ENCODE measurements at places on chromosomes 3 and 15.

DNA sequence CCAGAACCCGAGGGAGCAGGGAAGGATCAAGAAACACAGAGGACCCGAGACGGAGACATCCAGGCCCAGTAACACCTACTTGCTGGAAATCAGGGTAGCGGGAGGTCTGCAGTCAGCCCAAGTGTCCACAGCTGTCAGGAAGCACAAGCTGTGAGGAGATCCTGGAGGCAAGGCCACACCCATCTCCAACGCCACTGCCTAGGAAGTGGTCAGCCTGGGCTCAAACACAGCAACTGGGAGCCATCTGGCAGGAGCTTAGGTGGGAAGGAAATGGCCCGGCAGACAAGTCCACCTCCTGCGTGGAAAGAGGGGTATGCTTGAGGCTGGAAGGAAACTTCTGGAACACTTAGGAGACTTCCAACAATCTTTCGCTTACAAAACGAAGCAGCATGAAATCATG is 407.1 kb downstream of the VPS13C start:
- DNase-seq = no peak

GRCh38 chr3:186931532-186932280 is 1.4 kb downstream of the ST6GAL1 start:
- DNase-seq = peak; percentile 83

- DNase-seq = no peak
These were observed 462.0 kb upstream of the ATP11B start for GRCh38 chr3:182331341-182331740.

GRCh38 chr3:57221883-57222282 is 5.6 kb upstream of the APPL1 start:
- DNase-seq = no peak

- no peak for DNase-seq
These were observed 118.3 kb downstream of the FNDC3B start for GRCh38 chr3:172157564-172158258.

DNA sequence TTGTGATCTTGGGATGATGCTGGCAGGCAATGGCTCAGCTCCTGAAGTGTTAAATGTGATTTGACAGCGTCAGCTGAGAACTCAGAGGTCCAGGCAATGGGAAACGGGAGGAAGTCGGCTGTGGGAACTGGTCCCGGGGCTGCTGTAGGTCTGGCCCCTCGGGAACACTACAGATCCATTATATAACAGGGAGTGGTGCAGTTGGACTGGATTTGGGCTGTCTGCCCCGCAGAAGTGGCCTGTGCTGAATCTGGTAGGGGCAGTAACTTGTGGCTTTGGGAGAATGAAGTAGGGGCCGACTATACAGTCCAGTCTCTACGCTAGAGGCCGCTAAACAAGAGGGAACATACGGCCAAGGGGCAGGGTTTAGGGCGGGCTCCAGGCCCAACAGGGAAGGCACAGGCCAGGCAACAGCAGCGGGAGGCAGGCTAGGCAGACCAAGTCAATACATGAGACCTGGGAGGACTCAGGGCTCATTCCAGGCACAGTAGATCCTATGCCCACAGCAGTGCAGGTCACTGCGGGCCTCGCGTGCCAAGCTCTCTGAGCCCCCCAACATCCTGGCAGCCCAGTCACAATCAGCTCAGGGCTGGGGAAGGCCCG is 20.3 kb upstream of the IL16 start:
- no peak for DNase-seq

DNA sequence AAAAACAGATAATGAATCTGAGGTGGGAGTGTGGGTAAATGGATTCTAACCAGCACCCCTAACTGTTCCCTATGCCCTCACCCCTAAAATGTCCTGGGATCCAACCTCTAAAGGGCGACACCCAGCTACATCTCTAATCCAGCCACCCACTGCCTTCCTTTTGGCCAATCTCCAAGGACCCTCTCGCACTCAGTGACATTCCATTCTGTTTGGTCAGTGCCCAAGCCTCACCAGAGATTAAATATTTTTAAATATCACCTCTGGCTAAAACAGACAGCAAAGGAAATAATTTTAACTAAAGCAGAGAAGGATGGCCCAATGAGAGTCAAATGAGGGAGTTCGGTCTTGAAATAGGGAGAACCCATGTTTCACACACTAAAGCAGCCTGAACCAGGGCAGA is 19.9 kb upstream of the SCN10A start:
- DNase-seq = no peak

DNA sequence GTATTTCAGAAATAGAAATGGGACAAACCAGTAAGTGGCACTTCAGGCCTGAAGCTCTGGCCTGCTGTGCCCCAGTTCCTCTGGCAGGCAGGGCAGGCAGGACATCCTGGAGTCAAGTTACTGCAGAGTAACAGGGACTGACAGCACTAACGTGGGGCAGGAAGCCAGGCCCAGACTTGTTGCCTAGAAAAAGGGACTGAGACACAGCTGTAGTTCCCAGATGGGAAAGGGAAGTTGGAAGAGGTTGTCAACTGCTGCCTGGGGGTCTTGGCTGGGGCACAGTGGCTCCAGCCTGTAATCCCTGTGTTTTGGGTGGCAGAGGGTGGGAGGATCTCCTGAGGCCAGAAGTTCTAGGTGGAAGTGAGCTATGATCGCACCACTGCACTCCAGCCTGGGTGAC is 171.9 kb downstream of the FMN1 start:
- no peak for DNase-seq

DNA sequence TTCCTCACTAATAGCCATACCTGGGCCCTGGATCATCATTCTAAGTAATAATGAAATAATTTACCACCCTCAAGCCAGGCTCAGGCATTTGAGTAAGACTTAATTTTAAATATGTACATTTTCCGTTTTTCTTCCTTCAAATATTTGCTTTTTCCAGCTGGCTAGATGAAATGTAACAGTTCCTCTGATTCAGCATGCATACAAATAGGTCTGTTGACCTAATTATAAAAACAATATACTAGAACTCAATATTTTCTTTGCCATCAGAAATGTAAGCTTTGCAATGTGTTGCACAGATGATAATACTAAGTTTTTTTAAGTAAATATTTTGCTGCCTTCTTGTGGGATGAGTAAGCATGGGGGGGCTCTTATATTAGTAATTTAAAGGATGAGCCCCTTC is 91.6 kb downstream of the FEZF2 start:
- DNase-seq = no peak

DNA sequence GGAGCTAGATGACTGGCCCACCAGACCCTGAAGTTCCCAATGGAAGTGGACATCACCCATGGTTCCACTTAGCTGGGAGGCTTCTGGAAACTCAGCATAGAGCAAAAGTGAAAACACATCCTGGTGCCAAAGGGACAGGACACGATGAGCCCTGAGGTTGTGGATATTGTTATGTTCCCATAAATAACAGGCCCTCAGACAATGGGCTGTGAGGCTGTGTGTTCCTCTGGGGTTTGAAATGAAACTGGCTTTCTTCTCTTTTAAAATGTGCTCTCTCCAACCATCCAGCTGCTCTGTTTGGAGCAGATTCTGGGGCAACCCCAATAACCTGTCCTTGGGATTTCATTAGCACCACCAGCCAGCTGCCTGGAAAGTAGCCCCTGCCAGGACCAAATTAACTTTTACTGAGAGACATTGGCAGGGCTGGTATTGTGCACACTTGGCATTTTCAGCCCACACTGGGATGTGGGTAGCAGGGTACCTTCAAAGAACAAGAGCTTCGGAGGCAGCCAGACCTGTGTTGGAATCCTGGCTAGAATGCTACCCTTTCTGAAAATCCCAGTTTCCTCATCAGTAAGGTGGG is 97.5 kb downstream of the DNAJB8 start:
- DNase-seq = no peak

- DNase-seq = no peak
These were observed 5.4 kb downstream of the CCDC54 start for GRCh38 chr3:107382631-107383030.

DNA sequence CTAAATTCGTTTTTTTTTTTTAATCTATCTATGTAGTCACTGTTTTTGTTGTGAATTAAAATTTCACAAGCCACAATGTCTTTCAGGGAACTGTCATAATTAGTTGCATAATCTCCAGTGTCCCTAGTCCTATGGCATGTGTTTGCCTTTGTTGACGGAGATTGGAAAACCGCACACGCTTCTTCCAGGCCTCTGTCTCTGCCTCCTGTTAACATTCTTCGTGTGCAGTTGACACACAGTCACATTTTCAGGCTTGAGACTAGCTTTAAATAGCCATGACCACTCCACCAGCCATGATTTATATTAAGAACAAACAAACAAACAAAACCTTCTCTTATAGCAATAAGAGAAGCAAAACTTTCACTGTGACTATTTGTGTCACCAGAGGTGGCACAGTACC is 139.8 kb downstream of the DUT start:
- no peak for DNase-seq

- DNase-seq = no peak
These were observed 253.7 kb upstream of the THBS1 start for GRCh38 chr15:39327005-39327730.

- no peak for DNase-seq
These were observed 66.5 kb downstream of the DPH6 start for GRCh38 chr15:35479423-35479822.

DNA sequence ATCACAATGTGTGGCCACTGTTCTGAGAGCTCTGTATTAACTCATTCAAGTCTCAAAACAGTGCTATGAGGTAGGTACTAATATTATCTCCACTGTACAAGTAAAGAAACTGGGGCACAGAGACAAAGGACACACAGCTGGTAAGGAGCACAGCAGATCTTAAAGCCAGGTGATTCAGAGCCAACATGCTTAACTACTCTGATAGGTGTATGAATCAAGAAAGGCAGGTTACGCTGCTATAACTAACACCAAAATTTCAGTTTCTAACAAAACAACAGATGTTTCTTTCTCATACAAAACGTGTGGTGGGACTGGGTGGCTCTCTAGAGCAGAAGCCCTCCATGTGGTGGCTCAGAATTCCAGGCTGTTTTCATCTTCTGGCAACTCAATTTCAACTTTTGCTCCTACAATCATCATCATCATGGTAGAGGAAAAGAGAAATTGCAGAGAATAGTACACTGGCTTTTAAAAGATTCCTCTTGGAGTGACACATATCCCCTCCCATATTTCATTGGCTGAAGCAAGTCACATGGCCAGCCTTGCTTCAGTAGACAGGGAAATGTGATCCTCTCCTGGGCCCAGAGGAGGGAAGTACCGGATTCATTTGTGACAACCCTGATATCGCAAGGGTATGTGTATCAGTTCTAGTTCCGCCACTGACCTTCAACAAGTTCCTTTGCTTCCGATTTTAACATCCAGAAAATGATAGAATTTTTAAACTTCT is 126.2 kb upstream of the PTX3 start:
- no peak for DNase-seq
